MM.1S (cell line): ENCODE measurements at places on chromosomes 6 and 20.

DNA sequence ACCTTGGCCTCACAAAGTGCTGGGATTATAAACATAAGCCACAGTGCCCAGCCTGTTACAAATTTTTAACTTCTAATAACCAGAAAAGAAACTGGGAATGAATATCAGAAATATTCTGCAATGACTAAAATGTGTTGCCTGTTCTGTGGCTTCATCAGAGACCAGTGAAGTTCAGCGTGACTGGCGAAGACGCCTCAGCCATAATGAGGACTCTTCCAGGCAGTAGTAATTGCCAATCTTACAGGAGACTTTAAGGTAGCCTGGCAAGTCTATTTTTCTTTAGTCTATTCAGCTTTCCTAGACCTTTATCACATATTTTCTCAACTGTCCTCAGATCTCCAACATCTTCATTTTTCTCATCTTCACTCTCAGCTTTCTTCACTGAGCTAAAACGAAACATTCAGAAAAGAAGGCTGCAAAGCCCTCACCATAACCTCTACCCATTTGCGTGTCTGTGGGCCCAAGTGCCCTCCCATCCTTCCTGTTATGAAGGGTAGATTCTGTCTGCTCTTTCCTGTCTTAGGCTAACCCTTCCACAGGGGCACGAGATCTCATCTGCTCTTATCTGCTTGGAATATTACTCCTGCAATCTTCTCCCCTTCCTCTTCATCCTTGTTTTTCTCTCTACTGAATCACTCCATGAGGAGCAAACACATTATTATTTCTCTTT is 42.0 kb upstream of the OLIG3 start:
- H3K36me3 ChIP-seq: no peaks in the 10 kb centered on the region
- H3K27ac ChIP-seq: no peak overlapping the region
- no peak overlapping the region for H3K4me3 ChIP-seq
- H3K27me3 ChIP-seq: no peaks in the 10 kb centered on the region

DNA sequence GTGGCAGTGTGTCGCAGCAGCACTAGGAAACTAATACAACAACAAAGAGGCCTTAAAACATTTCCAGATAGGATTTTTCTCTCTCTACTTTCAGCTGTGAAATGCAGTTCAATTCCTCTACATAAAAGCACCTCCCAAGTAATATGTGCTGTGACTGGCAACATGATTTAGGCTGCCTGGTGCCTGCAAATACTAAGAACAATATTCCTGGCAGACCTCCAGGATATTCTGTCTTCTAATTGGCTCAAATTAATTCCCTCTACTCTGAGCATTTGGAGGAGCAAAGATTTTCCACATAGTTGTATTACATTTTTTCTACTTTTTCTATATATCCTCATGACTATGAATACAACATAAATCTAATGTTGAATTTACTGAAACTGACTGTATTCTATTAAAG is 33.2 kb downstream of the SCGN start:
- H3K36me3 ChIP-seq: no peaks in the 10 kb centered on the region
- H3K27ac ChIP-seq: no peak overlapping the region
- no peak overlapping the region for H3K4me3 ChIP-seq
- H3K27me3 ChIP-seq: no peaks in the 10 kb centered on the region
- no peaks in the 10 kb centered on the region for H3K4me1 ChIP-seq

- no peaks in the 10 kb centered on the region for H3K36me3 ChIP-seq
- H3K4me3 ChIP-seq: no peak overlapping the region
- no peaks in the 10 kb centered on the region for H3K27me3 ChIP-seq
- no peak for DNase-seq
- no peak overlapping the region for H3K27ac ChIP-seq
These were observed 210.5 kb upstream of the SHLD1 start for GRCh38 chr20:5539691-5540090.

DNA sequence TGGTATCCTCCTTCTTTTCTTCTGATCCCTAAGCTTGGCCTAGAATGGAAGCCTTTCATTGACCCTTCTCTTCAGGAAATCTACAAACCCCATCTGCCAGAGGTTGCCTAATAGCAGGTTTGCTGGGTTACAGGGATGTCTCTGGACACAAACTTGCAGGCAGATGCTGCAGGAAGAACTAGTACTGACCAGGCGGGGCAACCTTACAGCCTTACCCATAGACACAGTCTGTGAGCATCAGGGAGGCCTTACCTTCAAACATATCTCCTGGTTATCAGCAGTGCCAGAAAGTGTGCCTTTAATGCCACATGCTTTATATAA is 2.6 kb downstream of the SCUBE3 start:
- DNase-seq: no peak
- peaks cover 18% of the 10 kb centered on the region for H3K27me3 ChIP-seq
- no peaks in the 10 kb centered on the region for H3K36me3 ChIP-seq
- H3K4me3 ChIP-seq: no peak overlapping the region
- no peak overlapping the region for H3K27ac ChIP-seq
- 0 out of 2 replicates have a peak, but pooled peaks cover 2% of the 10 kb centered on the region for H3K4me1 ChIP-seq

DNA sequence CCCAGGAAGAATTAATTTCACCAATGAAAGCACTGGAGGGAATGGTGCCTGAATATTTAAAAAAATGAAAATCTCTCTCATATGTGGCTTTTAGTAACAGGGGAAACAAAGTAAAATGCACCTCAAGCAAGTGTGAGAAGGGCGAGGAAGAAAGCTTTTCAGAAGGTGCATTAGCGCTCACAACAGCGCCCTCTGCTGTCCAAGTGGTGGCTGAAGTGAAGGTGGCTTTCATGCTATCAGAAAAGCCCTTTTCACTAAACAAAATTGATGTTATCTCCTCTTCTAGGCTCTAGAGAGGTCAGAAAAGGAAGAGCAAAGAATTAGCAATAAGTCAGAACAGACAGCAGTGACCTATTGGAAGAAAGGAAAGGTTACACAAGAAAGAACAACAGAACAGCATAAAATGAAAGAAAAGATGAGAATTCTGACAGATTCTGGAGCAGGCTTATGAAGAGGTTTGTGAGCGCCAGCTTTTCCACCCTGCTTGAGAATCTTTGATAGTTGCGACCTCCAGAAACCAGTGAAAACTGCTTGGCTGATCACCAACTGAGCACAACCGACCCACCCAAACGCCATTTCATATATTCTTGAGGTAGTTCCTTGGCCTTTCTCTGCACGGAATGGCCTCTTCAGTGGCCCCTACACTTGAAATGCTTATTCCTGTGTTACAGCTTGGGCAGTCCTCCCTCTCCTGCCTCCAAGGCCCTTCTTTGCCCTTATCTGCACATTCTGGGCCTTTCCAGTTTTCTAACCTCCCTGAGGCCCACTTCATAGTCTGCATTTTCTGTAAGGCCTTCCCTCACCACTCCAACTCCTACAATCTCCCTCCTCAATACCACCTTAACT is 45.3 kb downstream of the SMLR1 start:
- no peaks in the 10 kb centered on the region for H3K36me3 ChIP-seq
- peaks cover 19% of the 10 kb centered on the region for H3K4me1 ChIP-seq

DNA sequence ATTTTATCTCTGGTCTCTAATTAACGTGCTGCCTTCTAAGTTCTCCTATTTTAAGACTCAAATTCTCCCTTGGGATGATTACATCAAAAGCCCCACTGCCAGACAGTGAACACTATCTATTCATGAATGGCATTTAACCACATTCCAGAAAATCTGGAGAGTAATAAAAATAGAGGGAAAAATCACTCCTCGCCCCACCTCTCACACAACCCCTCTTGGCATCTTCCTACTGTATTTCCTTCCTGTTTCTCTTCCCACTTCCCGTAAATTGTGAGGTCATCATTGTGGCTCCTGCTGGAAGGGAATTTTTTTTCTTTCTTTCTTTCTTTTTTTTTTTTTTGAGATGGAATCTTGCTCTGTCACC is 31.5 kb downstream of the RAB44 start:
- H3K4me3 ChIP-seq: no peak overlapping the region
- peaks cover 41% of the 10 kb centered on the region for H3K4me1 ChIP-seq
- H3K27me3 ChIP-seq: no peaks in the 10 kb centered on the region
- no peak for DNase-seq

- H3K27ac ChIP-seq: no peak overlapping the region
- H3K36me3 ChIP-seq: no peaks in the 10 kb centered on the region
These were observed 49.1 kb upstream of the FRMD1 start for GRCh38 chr6:168128006-168128630.

GRCh38 chr20:18589941-18590674 is 2.3 kb downstream of the DTD1 start:
- no peak overlapping the region for H3K27ac ChIP-seq
- no peak overlapping the region for H3K4me3 ChIP-seq
- peaks cover 11% of the 10 kb centered on the region; the same call in 1 of the 2 replicates for H3K4me1 ChIP-seq
- no peaks in the 10 kb centered on the region for H3K36me3 ChIP-seq
- H3K27me3 ChIP-seq: no peaks in the 10 kb centered on the region

GRCh38 chr6:14591998-14592397 is 474.4 kb downstream of the CD83 start:
- no peaks in the 10 kb centered on the region for H3K36me3 ChIP-seq
- H3K4me1 ChIP-seq: no peaks in the 10 kb centered on the region
- H3K27ac ChIP-seq: no peak overlapping the region
- DNase-seq: no peak

DNA sequence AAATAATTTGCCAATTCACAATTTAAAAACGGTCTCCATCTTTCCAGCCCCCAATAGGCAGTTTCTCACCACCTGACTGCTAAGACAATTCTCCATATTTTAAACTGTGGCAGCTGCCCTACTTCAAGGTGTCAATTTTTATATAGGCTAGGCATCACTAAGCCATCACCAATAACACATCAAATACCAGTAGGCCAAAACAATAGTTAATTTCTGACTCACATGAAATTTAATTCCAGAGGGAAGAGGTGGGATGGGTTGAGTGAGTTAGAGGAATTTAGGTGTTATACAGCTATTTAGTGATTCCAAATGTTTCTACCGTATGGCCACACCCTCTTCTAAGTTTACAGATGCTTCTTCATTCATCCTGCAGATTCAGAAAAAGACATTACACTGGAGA is 49.9 kb downstream of the GFRAL start:
- no peak for DNase-seq
- H3K4me3 ChIP-seq: no peak overlapping the region

- no peak overlapping the region for H3K4me3 ChIP-seq
- 0 out of 2 replicates have a peak, but pooled peaks cover 3% of the 10 kb centered on the region for H3K4me1 ChIP-seq
- peaks cover 4% of the 10 kb centered on the region for H3K27me3 ChIP-seq
- DNase-seq: peak; percentile 42
- no peaks in the 10 kb centered on the region for H3K36me3 ChIP-seq
These were observed 45.4 kb downstream of the MDFI start for GRCh38 chr6:41683523-41684310.

DNA sequence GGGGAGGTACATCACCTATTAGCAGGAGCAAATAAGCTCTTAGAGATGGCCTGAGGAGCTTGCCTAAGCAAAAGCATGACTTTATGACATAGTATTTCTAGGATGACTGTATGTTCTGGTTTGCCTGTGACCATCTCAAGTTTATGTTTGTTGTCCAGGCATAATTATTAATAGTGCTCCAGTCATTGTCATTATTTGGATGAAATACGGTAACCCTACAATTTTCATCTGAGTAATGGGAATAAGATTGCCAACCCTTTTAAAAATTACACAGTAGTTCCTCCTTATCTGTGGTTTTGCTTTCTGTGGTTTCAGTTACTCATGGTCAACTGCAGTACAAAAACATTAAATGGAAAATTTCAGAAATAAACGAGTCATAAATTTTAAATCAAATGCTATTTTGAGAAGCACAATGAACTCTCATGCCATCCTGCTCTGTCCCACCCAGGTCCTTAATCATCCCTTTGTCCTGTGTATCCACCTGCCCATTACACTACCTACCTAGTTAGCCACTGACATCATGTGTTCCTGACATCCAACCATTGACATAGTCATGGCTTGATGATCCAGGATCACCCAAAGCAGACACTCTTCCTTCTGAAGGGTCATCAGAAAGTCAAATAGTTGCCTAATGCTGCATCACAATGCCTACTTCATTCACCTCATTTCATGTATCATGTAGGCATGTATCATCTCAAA is 27.0 kb upstream of the TFB1M start:
- no peak for DNase-seq
- no peaks in the 10 kb centered on the region for H3K36me3 ChIP-seq
- peaks cover 10% of the 10 kb centered on the region; the same call in 1 of the 2 replicates for H3K4me1 ChIP-seq
- no peaks in the 10 kb centered on the region for H3K27me3 ChIP-seq
- no peak overlapping the region for H3K27ac ChIP-seq

DNA sequence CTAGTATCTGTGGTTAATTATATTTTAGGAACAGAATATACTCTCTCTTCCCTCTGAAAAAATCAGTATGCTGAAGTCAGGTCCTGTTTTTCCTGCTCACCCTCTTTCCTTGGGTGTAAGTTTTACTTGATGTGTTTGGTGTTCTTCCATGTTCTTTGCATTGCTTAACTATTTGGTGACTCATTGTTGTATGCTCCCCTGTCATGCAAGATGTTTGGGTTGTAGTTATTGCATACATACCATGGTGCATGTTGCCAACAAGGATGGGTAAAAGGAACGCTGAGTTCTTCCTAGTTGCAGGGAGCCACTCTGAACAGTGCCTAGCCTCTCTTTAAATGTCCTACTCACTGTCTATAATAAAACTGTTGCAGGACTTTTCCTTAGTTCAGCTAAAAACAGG is 207.9 kb upstream of the LAMP5 start:
- DNase-seq: no peak
- H3K4me3 ChIP-seq: no peak overlapping the region
- no peaks in the 10 kb centered on the region for H3K36me3 ChIP-seq
- no peak overlapping the region for H3K27ac ChIP-seq
- H3K4me1 ChIP-seq: no peaks in the 10 kb centered on the region

- H3K27ac ChIP-seq: no peak overlapping the region
- no peak for DNase-seq
- no peaks in the 10 kb centered on the region for H3K27me3 ChIP-seq
- no peak overlapping the region for H3K4me3 ChIP-seq
- H3K36me3 ChIP-seq: no peaks in the 10 kb centered on the region
These were observed 45.0 kb downstream of the BMP2 start for GRCh38 chr20:6812530-6812929.

DNA sequence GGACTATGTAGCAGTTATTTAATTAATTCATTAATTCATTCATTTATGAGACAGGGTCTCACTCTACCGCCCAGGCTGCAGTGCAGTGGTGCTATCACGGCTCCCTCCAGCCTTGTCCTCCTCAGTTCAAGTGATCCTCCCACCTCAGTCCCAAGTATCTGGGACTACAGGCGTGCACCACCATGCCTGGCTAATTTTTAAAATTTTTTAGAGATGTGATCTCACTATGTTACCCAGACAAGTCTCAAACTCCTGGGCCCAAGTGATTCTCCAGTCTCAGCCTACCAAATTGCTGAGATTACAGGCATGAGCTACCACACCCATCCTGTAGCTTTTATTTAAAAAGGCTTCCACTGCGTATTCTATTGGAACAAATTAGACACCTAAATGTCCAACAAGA is 23.4 kb downstream of the SRPK1 start:
- H3K4me3 ChIP-seq: no peak overlapping the region
- H3K4me1 ChIP-seq: no peaks in the 10 kb centered on the region
- DNase-seq: no peak
- H3K27me3 ChIP-seq: no peaks in the 10 kb centered on the region
- no peaks in the 10 kb centered on the region for H3K36me3 ChIP-seq
- no peak overlapping the region for H3K27ac ChIP-seq

DNA sequence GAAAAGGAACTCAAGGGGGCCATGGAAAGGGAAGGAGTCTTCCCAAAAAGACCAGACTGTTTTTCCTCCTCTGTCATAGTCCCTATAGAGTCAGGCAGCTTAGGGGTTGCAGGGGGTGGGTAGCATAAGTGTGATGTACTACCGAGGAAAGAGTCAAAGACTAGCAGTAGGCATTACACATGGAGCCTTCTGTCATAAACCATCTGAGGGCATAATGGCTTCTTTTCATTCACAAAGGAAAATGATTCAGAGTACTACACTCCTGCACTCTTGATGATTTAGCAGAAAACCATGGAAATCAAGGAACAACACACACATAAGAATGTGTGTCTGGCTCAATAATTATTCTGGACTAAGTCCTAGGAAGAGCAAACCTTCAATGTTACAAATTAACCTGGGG is 14.9 kb downstream of the PLN start:
- peaks cover 13% of the 10 kb centered on the region for H3K4me1 ChIP-seq
- no peak for DNase-seq
- no peak overlapping the region for H3K27ac ChIP-seq
- H3K27me3 ChIP-seq: no peaks in the 10 kb centered on the region
